ENCODE measurements at places on chromosomes 4 and X.

- H3K4me1 ChIP-seq = no peaks in the 10 kb centered on the region
- no peaks in the 10 kb centered on the region for H3K36me3 ChIP-seq
- H3K4me3 ChIP-seq = no peak overlapping the region
- H3K27me3 ChIP-seq = no peaks in the 10 kb centered on the region
- no peak for DNase-seq
- no peak overlapping the region for H3K27ac ChIP-seq
Observed at GRCh38 chrX:103367502-103367901, 8.8 kb upstream of the BEX3 start.

DNA sequence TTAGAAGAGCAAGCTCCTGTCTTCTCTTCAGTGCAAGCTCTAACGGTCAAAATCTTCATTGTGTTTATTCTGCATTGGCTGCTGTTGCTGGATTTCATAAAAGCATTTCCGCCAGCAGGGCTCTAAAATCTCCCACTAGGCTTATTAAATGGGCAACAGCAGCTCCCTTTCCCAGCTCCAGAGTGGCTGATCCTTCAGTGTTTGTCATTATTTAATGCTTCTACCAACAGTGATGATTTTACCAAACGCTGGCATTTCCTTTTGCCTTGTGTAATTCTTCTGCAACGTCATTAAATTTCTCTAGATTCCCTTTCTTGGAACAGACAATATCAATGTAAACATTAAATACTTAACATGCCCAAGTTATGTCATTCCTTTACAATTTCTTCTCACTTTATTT lies 20.1 kb downstream of the SLC7A11 start:
- H3K36me3 ChIP-seq = no peaks in the 10 kb centered on the region
- no peak for DNase-seq
- no peak overlapping the region for H3K4me3 ChIP-seq
- no peak overlapping the region for H3K27ac ChIP-seq
- H3K4me1 ChIP-seq = peaks cover 4% of the 10 kb centered on the region

DNA sequence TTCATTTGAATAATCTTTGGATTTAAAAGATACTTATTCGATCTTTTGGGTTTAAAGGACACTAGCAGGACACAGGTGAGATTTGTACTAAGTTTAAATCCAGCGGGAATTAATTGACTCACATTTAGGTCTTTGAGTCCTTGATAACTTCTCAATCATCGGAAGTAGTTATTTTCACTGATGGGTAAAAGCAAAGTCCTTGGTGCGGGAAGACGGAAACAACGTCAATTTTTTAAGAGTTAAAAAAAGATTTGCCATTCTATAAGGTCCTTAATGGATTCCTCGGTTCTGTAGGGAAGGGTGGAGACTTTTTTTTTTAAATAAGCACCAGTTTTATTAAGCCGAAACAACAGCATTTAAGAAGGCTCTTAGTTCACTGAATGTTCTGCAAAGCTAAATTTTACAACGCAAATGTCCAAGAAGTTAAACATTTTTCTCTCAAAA lies 2.9 kb downstream of the TMSB4X start:
- H3K27me3 ChIP-seq = no peaks in the 10 kb centered on the region
- DNase-seq = no peak
- no peaks in the 10 kb centered on the region for H3K36me3 ChIP-seq
- peak overlapping the region; percentile 96 for H3K4me3 ChIP-seq

GRCh38 chrX:8520178-8520577 lies 55.5 kb downstream of the VCX3B start:
- H3K27ac ChIP-seq = no peak overlapping the region
- DNase-seq = no peak
- H3K4me1 ChIP-seq = no peaks in the 10 kb centered on the region
- H3K27me3 ChIP-seq = no peaks in the 10 kb centered on the region
- no peaks in the 10 kb centered on the region for H3K36me3 ChIP-seq

- no peak overlapping the region for H3K4me3 ChIP-seq
- no peak overlapping the region for H3K27ac ChIP-seq
- no peak for DNase-seq
- no peaks in the 10 kb centered on the region for H3K27me3 ChIP-seq
- no peaks in the 10 kb centered on the region for H3K4me1 ChIP-seq
Observed at GRCh38 chr4:183287677-183288076, 32.4 kb downstream of the CLDN22 start.

DNA sequence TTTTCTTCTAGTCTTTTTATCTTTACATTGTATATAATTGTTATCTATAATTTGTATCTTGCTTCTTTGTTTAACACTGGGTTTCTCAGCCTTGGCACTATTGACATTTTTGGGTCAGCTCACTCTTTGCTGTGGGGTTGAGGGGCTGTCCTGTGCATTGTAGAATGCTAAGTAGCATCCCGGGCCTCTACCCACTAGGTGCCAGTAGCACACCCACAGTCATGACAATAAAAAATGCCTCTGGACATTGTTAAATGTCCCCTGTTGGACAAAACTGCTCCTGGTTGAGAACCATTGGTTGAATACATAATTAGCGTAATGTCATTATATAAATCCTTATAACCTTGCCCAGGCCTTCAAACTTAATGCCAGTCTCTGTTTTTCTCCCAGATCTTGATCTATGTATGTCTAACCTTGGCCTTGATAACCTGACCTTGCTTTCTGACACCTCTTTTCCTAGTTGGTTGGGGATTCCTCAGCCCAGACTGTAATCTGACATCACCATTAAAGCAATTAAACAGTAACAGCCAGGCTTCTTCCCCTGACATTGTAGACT lies 46.1 kb downstream of the DCX start:
- no peak overlapping the region for H3K4me3 ChIP-seq
- H3K4me1 ChIP-seq = no peaks in the 10 kb centered on the region
- H3K27me3 ChIP-seq = no peaks in the 10 kb centered on the region

DNA sequence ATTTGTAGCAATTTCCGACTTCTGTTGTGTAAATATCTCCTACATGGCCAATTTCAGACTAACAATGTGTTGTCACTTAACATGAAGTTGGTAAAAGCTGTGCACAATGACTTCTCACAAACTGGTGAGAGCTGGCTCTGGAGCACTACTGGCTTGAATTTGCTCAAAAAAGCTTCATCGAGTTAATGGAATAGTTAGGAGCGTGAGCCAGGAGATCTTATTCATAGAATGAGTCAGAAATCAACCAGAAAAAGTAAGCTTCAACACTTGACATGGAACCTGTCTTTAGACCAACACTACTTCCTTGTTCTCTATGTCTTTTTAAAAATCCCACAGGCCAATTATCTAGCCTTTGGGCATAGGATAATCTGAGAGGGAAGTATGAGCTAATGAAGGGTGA lies 7.9 kb upstream of the CHRDL1 start:
- H3K4me3 ChIP-seq = no peak overlapping the region
- H3K27ac ChIP-seq = no peak overlapping the region
- H3K4me1 ChIP-seq = no peaks in the 10 kb centered on the region
- no peak for DNase-seq

DNA sequence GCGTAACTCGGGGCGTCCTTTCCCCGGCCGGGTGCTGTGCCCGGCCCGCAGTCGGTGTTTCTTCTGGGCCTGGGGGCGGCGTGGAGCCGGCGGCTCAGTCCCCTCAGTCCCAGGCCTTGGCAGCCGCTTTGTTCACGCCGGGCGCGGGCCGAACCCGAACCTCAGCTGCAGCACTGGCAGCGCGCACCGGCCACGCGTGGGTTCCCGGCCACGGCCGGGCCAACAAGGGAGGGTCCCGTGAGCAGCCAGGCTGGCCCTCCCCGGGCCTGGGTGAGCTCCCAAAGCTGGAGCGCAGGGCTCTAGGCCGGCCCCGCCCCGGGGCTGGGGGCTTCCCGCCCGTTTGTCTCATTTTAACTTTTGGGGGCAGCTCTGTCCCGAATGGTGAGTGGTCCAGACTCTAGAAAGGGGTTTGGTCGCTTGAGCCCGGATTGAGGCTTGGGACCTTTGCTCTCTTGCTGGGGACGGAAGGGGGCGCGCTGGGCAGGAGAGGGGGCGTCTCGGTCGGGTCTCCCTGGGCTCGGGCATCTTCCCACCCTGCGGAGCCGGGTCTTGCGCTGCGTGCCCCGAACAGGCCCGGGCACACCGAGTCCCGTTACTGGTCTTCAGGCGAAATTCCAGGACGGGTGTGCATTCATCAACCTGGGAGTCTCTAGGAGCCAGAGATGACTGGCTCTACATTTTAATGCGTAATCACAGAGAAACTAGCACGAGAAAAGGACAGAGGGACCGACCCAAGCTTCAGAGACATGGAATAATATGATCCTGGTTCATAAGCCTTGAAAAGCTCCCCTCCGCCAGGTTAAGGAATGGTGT lies 177.1 kb downstream of the CBR4 start:
- H3K27me3 ChIP-seq = no peaks in the 10 kb centered on the region
- no peak for DNase-seq
- H3K4me1 ChIP-seq = peaks cover 19% of the 10 kb centered on the region
- peak overlapping the region; percentile 99 for H3K27ac ChIP-seq
- H3K4me3 ChIP-seq = peak overlapping the region; percentile 98

DNA sequence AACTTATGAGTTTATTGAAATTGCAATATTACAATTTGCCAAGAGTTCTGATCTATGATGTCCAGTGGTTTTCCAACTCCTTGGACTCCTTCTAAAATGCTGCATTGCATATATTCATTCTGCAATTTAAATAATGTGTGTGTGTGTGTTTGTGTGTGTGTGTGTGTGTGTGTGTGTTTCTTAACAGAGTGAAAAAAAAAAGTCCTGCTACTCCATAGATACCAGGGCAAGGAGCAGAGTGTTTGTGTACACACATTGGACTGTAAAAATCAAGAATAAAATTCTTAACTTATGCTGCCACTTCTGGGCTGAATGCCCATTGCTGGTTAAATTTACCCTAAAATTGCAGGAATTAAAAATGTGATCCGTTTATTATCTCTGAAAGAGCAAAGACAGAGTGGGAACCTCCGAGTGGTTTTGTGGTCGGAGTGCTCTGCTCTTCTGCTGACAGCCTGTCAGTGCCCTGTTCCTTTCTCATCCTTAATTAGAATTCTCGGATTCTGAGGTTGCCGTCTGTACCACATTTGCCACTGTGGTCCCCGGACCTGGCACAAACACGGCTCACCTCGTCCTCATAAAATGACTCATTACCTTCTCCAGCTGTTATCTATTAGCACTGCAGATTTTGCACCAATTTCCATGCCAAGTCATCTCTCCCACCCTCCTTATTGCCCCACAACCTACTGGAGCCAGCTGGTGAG lies 355.5 kb downstream of the KCNIP4 start:
- H3K4me1 ChIP-seq = no peaks in the 10 kb centered on the region
- H3K27me3 ChIP-seq = no peaks in the 10 kb centered on the region
- H3K4me3 ChIP-seq = no peak overlapping the region
- no peak for DNase-seq
- no peak overlapping the region for H3K27ac ChIP-seq
- no peaks in the 10 kb centered on the region for H3K36me3 ChIP-seq

- H3K4me1 ChIP-seq = no peaks in the 10 kb centered on the region
- no peak for DNase-seq
- no peak overlapping the region for H3K27ac ChIP-seq
- no peaks in the 10 kb centered on the region for H3K27me3 ChIP-seq
Observed at GRCh38 chr4:98476891-98477290, 181.5 kb downstream of the TSPAN5 start.

- no peaks in the 10 kb centered on the region for H3K27me3 ChIP-seq
- no peak for DNase-seq
- H3K4me1 ChIP-seq = no peaks in the 10 kb centered on the region
- H3K4me3 ChIP-seq = no peak overlapping the region
- H3K36me3 ChIP-seq = no peaks in the 10 kb centered on the region
- no peak overlapping the region for H3K27ac ChIP-seq
Observed at GRCh38 chrX:137896123-137896522, 330.2 kb downstream of the ZIC3 start.

DNA sequence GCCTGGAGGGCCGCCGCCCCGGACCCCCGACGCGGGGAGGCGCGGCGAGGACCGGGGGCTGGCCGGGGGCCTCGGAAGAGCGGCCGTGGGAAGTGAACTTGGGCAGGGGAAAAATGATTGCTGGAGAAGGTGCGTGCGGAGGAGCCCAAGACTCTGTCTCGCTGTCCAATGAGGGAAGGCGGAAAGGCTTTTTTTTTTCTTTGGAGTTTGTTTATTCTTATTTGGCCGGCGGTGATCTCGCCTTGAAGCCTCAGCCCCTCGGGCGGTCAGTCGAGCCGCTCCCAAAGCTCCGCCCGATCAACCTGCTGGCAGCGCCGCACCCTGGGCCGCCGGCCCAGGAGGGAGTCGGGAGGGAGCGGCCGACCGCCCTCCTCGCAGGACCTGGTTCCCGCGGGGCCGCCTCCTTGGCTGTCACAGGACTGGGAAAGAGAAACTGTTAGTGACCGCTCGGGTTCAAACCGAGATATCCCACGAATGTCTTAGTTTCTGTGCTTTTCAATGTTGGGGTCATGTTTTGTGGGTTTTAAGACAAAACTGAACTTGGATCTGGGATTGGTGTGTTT lies 2.5 kb downstream of the CPEB2 start:
- peak overlapping the region; percentile 99 for H3K4me3 ChIP-seq
- peaks cover 3% of the 10 kb centered on the region for H3K36me3 ChIP-seq
- peak overlapping the region; percentile 99 for H3K27ac ChIP-seq
- H3K27me3 ChIP-seq = no peaks in the 10 kb centered on the region

DNA sequence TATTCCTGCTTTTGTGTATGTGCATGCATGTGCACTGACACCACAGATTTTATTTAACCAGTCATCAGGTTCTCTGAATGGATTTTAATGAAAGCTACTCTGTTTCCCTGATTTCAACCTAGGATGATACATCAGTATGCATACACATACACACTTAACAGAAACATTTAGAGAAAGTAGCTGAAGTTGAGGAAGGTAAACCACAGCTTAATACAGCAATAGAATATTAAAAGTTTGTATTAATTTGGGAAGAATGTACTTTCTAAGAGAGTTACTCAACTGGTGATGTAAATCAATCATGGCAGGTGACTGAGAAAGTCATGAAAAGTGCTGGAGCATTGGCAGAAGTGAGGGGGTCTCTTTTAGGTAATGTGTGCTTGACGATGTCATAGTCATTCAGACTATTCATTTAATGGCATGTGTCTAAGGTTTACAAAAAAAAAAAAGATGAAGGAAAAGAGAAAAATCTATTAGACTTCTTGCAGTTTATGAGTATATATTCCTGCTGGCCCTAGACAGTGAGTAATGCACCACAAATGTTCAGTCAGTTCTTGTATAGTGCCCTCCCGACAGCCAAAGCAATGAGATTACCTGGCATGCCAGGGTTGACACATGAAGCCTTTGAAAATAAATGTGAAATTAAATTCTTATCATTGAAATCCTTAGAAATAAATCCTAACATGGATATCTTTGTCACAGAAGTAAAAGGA lies 187.6 kb downstream of the RAPGEF2 start:
- H3K36me3 ChIP-seq = no peaks in the 10 kb centered on the region
- H3K4me1 ChIP-seq = peaks cover 5% of the 10 kb centered on the region
- no peaks in the 10 kb centered on the region for H3K27me3 ChIP-seq
- no peak for DNase-seq
- H3K4me3 ChIP-seq = no peak overlapping the region

- no peak overlapping the region for H3K4me3 ChIP-seq
- no peak overlapping the region for H3K27ac ChIP-seq
- peaks cover 3% of the 10 kb centered on the region for H3K4me1 ChIP-seq
- peaks cover 11% of the 10 kb centered on the region for H3K36me3 ChIP-seq
Observed at GRCh38 chrX:119784747-119785446, 6.5 kb downstream of the RPL39 start.

DNA sequence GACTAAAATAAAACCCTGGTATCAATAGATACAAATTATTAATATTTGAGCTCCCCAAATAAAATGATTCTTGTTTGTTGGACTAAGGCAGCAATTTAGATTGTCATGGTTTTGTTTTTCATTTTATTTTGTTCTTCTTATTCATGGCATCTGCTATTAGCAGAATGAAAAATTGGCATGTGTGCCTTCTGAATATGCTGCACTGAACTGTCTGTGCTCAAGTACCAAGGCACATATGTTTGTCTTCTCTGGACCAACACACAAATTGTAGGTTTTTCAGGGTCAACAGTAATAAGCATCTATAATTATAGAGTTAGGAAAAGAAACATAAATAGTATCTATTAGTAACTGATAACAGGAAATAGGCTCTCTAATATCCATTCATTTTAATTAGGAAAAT lies 121.1 kb downstream of the BANK1 start:
- H3K27ac ChIP-seq = no peak overlapping the region
- no peak for DNase-seq
- no peaks in the 10 kb centered on the region for H3K4me1 ChIP-seq
- H3K27me3 ChIP-seq = no peaks in the 10 kb centered on the region

Data from thoracic aorta (tissue), 2 donors.